ENCODE measurements at places on chromosomes 12 and 14.

GRCh38 chr14:62604524-62604923 lies 440.7 kb downstream of the KCNH5 start:
- ATAC-seq: no peak

DNA sequence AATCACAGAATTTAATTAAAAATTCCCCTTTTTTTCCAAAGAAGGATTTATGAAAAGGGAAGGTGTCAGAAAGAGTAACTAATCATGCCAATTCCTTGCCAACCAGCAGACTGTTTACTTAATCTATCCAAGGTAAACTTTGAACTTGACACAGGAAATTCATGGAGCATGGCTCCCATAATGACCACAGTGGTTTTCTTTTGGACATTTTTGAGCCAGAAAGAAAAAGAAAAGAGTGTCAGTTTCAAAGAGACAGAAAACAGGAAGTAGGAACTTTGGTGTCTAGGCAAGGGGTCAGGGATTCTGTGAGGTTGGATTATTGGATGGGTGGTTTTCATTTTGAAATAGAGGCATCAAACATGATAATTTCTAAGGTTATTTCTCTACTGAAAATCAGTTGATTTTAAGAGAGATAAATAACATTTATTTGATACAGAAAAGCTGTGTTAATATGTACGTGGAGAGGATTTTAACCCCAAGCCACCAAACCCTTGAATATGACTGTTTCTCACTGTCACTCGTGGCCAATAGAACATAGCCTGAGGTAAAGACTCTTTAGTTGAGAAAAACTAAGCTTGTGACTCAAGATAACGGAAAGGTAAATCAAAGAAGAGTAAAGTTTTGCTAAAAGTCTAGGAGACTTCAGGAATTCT lies 196.1 kb downstream of the TTC6 start:
- ATAC-seq: no peak

DNA sequence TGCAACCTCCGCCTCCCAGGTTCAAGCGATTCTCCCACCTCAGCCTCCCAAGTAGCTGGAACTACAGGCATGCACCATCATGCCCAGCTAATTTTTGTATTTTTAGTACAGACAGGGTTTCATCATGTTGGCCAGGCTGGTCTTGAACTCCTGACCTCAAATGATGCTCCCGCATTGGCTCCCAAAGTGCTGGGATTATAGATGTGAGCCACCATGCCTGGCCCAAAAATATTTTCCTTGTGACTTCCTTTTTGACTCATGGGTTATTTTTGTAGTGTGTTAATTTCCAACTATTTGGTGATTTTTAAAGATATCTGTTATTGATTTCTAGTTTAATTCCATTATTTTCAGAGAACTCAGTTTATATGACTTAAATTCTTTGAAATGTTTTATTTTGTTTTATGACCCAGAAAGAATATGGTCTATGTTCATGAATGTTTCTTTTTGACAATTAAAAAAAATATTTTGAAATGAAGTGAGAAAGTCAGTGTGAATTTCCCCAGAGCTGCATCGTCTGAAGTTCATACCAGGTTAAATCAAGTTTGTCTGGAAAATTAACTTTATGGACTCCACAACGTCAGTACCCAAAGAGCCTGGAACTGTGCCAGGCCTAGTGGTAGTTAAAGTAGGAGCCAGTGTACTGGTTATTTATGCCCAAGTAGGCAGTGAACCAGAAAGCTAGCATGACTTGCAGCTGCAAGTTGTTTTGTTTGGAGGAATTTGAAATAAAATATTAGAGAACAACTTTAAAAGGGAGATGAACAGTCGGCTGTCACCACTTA lies 2.8 kb upstream of the CDKL1 start:
- no peak for ATAC-seq

DNA sequence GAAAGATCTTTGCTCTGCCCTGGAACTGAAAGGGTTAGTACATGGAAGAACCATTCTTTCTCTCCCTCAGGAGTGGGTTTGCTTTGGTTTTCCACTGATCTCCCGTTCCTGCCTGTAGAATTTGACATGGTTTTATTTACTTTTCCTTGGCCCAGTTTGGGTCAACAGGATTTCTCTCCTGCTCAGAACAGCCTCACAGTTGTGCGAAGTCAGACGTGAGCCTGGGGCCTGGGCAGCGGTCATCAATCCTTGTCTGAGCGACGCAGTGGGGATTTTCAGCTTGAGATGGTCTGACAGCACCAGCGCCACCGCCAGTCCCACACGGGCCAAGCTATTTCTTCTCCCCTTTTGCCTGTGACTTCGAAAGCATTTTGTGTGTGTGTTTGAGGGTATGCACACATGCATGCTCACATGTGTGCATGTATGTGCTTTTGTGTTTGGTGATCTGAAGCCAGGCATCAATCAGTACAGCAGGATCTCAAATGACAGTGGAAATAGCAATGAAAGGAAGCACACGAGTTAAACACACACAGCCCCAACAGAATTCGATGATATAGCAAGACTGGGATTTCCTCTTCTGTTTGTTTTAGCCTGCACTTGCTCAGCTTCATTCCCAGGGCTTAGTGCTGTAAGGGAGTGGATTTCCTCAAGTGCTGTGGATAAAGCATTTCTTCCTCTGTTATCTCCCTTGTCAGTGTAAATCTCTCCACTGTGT lies 58.3 kb downstream of the SMOC1 start:
- ATAC-seq: no peak

DNA sequence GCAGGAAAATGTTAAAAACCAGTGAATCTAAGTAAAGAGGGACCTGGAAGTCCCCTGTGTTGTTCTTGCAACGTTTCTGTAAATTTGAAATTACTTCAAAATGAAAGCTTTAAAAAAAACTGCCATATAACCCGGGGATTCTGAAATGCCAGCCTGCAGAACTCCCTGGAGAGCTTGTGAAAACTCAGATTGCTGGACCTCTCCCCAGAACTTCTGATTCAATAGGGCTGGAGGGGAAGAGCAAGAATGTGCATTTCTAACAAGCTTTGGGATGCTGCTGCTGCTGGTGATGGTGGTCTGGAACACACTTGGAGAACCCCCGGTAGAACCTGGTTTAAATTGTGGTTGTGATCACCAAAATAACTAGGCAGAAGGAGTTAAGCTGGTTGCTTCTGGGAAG lies 300.0 kb upstream of the NOS1 start:
- no peak for ATAC-seq

DNA sequence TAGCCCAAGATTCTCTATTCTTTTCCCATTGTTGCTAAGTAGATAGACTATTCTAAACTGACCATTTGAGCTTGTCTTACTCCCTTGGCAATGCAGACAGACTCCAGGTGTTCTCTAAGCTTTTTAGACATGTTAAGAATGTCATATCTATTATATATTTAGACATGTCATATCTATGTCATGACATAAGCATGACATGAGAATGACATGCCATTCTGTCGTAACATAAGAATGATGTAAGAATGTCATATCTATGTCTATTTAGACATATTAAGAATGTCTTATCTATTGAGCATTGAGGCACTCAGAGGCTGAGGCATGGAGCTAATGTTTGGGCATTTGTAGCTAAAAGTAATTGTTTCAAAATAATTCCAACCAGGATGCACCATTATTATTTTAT lies 277.3 kb upstream of the ATP2B1 start:
- no peak for ATAC-seq

DNA sequence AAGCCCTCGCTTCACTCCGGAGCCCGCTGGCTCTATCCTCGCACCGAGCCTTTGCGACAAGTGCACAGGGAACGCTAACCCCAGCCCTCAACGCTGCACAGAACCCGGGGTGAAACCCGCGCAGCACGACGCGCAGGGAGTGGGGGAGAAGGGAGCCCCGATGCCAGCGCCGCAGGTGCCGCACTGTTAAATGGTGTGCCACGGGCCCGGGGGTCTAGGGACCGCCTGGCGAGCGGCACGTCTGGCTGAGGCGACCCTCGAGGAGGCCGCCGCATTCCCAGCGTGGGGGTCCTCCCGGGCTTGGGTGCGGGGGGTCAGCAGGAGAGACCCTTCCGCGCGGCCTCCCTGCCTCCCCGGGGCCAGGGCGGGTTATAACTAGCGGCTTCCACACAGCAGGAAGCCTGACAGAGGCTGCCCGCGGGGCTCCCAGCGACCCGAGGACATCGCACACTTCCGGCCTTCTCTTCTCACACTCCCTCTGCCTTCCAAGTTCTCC lies 23.8 kb upstream of the LRTM2 start:
- ATAC-seq: peak; percentile 25

GRCh38 chr12:19068137-19068536 lies 61.4 kb upstream of the PLEKHA5 start:
- no peak for ATAC-seq

GRCh38 chr14:106808458-106808857 lies 1282.1 kb downstream of the TMEM121 start:
- no peak for ATAC-seq

GRCh38 chr14:78633752-78634151 lies 463.6 kb downstream of the NRXN3 start:
- ATAC-seq: no peak

All from stimulated activated memory B cell treated with anti-CD40 and anti-IgM and Interleukin-4, amounts not matched to agents 10 μg/mL and 1 μg/mL and 100 μg/mL, for 72 hours (primary cell).